ENCODE measurements at places on chromosomes 7 and 10.

GRCh38 chr10:1094112-1095057 lies 38.2 kb downstream of the WDR37 start:
- no peak for DNase-seq

GRCh38 chr7:138243430-138243829 lies 167.2 kb downstream of the AKR1D1 start:
- DNase-seq = peak; percentile 17

GRCh38 chr10:66085906-66086305 lies 839.9 kb upstream of the LRRTM3 start:
- no peak for DNase-seq

- no peak for DNase-seq
Measured at GRCh38 chr10:44890696-44891563, 20.2 kb upstream of the TMEM72 start.

GRCh38 chr10:64283621-64284020 lies 762.4 kb downstream of the REEP3 start:
- DNase-seq = no peak
